Stimulated activated CD8-positive, alpha-beta memory T cell treated with anti-CD3 and anti-CD28 coated beads, Interleukin-4, amount 100 ng/mL, for 1 hour (primary cell): ENCODE measurements at places on chromosomes 7 and 10.

- no peak for DNase-seq
These were observed 154.2 kb downstream of the LCOR start for GRCh38 chr10:96986200-96986856.

- DNase-seq: no peak
These were observed 220.0 kb upstream of the DPP6 start for GRCh38 chr7:153832160-153832559.

DNA sequence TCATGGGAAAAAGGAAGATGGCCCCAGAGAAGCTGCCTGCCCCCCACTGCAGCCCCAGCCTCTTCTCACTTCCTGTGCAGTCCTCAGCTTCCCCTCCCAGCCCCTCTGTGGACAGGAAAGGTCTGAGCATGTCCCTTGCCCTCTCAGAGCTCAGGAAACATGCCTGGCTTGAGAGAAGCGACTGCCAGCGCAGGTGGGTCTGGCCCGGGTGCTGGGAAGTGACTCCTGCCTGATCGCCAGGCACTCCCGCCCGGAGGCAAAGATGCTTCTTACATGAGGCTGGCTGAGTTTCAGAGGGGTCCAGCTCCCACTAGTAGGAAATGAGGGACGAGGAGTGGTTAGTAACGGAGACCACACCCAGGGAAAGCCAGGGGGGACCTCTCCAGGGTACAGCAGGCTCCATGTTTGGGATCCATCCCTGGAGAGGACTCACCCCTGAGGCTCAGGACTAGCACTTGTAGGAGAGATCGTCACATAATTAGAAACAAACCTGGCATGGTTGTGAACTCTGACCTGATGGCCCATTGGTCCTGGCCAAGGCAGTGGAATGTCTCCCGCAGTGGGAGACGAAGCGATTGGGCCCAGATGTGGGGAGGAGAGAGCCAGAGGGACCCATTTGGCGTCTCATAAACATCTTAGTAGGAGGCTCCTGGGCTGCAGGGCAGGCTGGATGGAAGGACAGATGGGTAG, 12.3 kb downstream of the ELN start:
- DNase-seq: no peak

DNA sequence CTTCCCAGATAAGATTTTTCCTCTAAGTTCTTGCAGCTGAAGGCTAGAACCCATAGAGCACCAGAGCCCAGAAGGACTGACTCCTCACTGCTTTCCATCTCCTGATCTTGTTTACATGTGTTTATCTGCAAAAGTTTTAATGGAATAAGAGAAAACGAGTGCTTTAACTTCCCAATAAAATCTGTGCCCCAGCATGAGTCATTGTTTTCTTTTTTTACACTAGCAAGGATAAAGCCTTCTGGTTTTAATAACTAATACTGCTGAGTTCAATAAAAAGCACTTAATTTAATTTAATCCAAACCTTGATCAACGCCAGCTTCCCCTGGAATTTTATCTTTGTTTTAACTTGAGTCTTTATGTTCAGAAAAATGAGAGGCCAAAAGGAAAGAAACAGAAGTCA, 227.6 kb downstream of the HPSE2 start:
- DNase-seq: no peak

- no peak for DNase-seq
These were observed 623.4 kb upstream of the NRG3 start for GRCh38 chr10:81251457-81252115.

DNA sequence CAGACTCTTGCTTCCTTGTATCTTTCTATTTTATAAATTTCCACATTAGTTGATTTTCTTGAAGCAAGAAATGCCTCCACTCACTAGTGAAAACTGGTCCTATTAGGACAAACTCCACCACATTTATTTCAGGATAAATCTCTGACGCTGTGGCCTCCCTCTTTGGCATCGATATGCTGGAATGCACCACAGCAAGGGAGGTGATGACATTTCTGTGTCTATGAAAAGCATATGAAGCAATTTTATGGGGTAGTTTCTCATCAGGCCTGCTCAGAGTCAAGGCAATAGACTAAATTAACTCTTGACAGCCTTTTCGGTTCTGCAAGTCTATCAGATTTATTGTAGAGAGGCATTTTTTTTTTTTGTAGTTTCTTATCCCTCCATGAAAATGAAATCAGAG, 304.4 kb downstream of the ZEB1 start:
- no peak for DNase-seq

GRCh38 chr7:45689011-45689796, 115.0 kb downstream of the ADCY1 start:
- DNase-seq: no peak
